ENCODE measurements at places on chromosomes 3 and 15. TPM values are rescaled to one million over a fixed set of nuclear protein-coding genes. Genes with fewer than 3 reads are reported as not detected.

- peak; percentile 55 for DNase-seq
Measured at GRCh38 chr3:78728406-78729145, 1039.2 kb downstream of the ROBO1 start.

The IL17RD gene
- 2.4 TPM for total RNA-seq

The PRICKLE2 gene
- total RNA-seq = 43.5 TPM

- no peak for DNase-seq
Measured at GRCh38 chr3:141044695-141045641, 6.2 kb upstream of the SPSB4 start.

The CASR gene
- total RNA-seq = not detected

The CPNE9 gene
- total RNA-seq = 0.44 TPM

All from lower lobe of right lung (tissue), 2 donors.